ENCODE measurements at places on chromosomes 16 and 17.
A peak's percentile ranks its signal among the peaks of the same experiment; 100 is the strongest.

DNA sequence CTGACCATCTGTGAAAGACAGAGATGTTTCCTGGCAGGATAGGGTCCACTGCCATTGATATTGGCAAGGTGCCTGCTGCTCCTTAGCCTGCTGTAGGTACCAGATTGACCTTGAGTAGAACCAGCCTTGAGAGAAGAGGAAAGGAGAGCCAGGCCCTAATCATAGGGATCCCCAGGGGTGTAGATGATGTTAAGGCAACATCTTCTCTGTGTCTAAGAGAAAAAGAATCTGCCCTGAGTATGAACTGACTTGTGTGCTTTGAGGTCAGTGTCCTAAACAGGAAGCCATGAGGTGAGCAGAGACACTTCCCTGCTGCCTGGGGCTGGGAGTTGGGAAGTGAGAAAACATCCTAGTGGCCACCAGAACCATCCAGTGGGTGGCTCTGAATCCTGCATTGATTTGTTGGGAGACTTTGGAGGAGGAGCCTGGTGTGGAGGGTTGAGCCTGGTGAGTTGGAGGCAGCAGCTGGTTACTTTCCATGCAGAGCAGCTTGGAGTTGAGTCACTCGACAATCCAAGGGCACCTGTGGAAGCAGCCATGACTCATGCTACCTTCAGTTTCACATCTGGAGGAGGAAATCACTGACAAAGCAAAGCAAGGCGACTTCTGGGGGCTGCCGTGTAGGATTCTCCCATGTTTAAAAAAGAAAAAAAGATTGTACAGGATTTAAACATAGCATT lies 47.8 kb downstream of the BMERB1 start:
- peak; percentile 7 for DNase-seq

DNA sequence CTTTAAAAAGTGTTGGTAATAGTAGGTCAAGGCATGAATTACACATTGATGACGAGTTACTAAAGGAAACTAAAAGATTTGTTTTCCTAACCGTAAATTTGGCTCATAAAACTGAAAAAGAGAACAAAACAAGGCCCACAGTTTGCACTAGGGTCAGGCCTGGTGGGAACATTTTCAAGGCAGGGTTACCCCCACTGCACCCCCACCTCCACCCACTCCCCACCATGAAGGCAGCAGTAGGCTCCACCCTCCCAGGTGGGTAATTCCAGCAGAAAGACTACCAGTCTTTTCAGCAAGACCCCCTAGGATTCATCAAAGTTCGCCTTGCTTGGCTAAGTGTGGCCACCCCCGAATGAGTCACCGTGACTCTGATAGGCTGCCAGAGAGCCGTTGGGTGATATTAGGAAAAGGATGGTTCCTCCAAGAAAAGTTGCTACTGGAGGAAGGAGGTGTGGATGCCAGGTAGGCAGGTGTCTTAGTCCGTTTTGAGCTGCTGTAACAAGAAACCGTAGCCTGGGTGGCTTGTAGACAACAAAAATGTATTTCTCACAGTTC lies 8.6 kb downstream of the DNAAF1 start:
- DNase-seq, result peak; percentile 31

GRCh38 chr16:81821436-81822128 lies 42.5 kb downstream of the PLCG2 start:
- peak; percentile 92 for DNase-seq

- DNase-seq, result no peak
These were observed 14.5 kb upstream of the RASL10B start for GRCh38 chr17:35716897-35717465.

GRCh38 chr16:87017371-87018012 lies 299.7 kb downstream of the C16orf95 start:
- DNase-seq, result peak; percentile 98

GRCh38 chr16:11356573-11357331 lies 11.5 kb downstream of the RMI2 start:
- peak; percentile 76 for DNase-seq

GRCh38 chr16:31083981-31084380 lies 4.8 kb downstream of the PRSS53 start:
- DNase-seq, result no peak

GRCh38 chr17:10585529-10585928 lies 36.1 kb upstream of the MYH2 start:
- DNase-seq, result no peak

GRCh38 chr16:17544785-17545184 lies 74.0 kb upstream of the XYLT1 start:
- DNase-seq, result peak; percentile 27

DNA sequence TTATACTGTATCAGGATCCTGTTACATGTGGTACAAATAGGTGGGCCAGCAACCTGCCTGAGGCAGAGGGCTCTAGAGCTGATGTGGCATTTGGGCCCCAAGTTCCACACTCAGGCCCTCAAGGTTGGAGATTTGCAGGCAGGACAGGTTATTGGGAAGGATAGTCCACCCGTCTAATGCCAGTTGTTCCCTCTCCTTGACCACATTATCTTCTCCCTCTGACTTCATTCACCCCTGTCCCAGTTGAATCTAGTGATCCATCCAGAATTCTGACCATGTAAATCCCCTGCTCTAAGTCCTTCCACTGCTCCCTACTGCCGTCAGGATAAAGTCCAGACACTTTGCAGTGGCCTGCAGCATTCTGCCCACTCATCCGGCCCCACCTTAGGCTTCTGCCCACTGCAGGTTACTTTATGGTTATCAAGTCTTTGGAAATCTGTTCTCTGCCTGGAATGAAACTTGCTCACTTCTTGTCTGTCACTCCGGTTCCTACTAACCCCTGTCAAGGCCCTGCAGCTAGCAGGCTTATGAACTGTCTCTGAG lies 1.9 kb upstream of the NFATC3 start:
- no peak for DNase-seq

- DNase-seq, result no peak
These were observed 225.1 kb downstream of the ZNF423 start for GRCh38 chr16:49630783-49631182.

GRCh38 chr17:57676543-57676942 lies 68.6 kb downstream of the CCDC182 start:
- no peak for DNase-seq

DNA sequence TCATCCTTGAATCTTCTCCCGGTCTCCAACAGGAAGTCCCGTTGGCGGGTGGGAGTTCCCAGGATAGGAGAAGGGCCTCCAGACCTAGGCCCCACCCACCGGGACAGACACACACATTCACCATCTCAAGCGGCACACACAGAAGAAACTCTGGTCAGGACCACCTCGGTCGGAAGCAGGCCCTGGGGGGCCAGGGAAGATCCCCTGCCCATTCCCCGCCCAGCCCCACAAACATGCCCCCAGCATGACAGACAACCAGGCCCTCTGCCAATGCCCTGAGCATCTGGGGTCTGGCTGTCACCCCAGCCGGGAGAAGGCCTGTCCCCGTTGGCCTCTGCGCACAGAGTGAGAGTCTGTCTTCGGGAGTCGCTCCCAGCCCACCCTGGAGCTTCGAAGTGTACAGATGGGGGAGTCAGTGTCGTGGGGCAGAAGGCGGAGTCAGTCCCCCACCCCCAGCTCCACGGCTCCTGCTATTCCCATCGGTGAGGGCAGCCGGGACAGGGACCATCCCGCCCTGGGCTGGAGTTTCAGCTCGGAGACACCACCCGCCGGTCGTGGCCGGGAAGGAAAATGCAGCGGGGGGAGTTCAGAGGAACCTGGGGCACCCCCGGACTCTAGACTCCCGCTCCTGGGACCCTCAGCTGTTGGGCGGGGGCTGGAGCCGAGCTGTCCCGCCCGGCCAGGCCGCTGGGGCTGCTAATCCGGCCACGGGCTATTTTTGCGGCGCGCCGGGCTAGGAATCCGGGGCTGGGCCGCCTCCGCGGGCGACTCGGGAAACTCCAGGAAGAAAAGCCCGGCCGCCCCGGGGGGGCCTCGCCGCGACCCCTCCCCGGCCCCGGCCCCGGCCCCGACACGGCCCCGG lies 660 bp downstream of the RHBDF1 start:
- no peak for DNase-seq

GRCh38 chr17:35433075-35433894 lies 985 bp upstream of the SLFN12 start:
- DNase-seq, result peak; percentile 98

DNA sequence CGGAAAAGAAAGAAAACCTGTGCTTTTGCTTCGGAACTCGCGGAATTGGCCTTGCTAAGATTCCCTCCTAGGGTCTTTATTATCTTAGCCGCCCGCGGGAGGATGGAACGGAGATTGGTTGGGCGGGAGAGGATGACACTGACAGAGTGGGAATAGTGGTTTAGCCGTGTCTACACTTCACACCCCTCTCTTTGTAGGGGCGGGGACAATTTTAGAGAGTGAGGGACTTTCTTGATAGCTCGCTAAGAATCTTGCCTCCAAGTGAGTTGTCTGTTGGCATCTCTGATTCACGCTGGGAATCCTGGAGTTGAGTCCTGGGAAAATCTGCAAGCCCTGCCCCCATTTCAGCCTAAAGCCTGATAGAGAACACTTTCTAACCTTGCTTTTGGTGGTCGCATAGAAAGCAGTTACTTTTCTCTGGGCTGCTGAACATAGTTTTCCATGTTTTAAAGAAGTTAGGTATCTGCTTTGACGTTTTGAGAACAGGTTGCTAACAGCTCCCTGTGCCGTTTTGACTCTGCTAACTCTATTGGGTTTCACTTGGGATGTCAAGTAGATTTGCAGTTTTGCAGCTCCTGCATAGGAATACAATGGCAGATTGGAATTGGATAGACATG lies 697 bp downstream of the NOL11 start:
- DNase-seq, result peak; percentile 59

- DNase-seq, result peak; percentile 70
These were observed 3.7 kb downstream of the BAHCC1 start for GRCh38 chr17:81398832-81399411.

GRCh38 chr16:10946308-10946707 lies 1.9 kb downstream of the CLEC16A start:
- no peak for DNase-seq

- DNase-seq, result peak; percentile 90
These were observed 12.0 kb downstream of the UNC13D start for GRCh38 chr17:75832164-75832651.

GRCh38 chr16:63241497-63242028 lies 1205.3 kb upstream of the CDH8 start:
- DNase-seq, result no peak

DNA sequence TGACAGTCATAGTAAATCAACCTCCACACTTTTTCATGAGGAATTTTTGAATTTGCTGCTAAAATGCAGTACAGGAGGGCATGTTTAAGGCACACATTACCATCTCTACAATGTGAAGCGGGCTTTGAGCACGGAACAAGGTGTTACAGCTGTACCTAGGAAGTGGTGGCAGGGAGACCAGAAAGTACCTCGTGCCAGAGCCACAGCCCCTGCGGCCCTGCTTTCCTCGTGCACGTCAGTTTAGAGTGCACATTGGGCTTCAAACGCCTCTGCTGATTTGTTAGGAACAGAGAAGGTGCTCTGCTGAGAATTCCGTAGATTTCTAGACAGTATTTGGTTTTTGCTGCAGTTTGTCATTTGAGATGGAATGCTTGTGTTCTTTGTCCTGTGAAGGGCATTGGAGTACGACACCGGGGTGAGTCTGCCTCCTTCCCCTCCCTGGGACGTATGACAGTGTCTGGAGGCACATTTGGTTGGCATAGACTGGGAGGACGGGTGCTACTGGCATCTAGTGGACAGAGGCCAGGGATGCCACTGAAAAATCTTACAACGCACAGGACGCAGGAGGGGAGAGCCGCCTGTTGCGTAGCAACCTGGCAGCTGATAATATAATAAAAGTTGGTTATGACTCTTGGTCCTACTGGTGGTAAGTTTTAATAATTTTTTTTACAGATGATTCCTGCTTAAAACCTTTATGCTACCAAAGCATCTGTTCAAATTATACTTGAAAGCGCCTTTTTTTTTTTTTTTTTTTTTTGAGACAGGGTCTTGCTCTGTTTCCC lies 9.1 kb downstream of the FOXK2 start:
- peak; percentile 42 for DNase-seq

DNA sequence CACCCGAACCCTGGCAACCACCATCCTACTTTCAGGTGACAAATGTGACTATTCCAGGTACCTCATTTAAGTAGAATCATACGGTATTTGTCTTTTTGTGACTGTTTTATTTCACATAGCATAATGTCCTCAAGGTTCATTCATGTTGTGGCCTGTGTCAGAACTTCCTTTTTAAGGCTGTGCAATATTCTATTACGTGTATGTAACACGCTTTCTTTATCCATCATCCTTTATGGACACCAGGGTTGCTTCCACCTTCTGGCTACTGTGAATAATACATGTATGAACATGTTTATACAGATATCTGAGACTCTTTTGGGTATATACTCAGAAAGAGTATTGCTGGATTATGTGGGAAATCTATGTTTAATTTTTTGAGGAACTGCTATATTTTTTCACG lies 28.7 kb upstream of the RSL1D1 start:
- no peak for DNase-seq

DNA sequence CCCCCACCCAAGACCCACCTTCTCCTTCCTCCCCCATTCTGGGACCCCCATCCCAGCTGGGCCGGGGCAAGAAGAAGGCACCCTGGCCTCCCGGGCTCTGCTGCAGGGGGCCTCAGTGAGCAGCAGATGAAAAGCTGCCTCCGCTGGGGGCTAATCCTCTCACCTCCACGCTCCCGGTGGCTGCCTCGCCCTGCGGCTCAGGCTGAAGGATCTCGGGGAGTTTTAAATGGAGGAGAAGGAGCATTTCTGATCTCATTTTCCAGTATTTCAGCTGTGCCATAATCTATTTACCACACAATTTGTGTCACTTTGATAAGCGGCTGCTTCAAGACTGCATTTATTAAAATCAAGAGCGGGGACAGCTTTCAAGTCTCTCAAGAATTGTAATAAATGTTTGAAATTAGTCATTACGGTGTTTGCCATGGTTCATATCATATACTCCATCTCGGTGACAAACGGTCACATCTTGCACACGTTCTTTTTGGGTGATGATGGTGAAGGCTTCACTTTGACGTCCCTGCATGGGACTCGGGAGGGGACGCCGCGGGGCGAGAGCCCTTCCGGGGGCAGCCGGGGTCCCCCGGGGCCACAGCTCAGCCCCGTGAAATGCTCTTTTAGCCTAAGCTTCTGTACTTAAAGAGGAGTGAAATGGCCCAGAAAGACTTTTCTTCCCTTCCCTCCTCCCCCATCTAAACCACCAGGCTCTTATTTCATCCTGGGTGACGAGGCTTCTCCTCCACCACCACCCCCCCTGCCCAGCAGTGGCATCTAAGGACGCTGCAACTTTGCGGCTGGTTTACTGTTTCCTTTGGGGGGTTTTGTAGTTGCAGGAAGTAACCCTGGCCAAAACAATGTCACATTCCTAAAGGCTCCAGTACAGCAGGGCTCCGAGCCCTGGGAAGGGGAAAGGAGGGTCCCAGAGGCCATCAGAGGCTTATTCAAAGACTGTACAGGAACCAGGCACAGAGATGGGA lies 313.1 kb upstream of the TNRC6C start:
- peak; percentile 89 for DNase-seq
